ENCODE measurements at places on chromosomes 2 and 18.

- no peak for DNase-seq
Observed at GRCh38 chr2:39781697-39782096, 2.6 kb upstream of the THUMPD2 start.

- DNase-seq = no peak
Observed at GRCh38 chr2:141055531-141055930, 1075.3 kb downstream of the LRP1B start.

DNA sequence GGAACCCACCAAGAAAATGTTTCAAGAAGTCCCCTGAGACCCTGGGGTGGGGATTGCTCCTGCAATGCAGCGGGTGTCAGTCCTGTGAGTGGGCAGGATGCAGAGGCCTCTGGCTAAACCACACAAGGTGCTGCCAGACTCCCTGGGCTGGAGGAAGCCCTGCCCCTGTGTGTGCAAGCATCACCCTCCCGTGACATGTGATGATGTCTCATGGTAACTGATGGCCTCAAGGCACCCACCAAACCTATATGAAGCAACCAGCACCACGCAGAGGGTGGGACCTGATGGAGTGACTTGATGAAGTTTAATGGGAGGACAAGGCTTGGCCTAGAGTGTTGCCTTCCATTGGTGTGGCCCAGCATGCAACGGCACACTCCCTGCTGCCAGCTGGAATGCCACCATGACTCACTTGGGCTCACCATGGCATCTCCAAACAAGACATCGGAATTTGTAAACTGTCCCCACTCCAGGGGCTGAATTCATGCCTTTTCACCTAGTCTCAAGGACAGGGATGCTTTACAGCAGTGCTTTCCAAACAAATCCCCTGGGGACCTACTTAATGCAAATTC, 8.7 kb upstream of the SLC14A1 start:
- no peak for DNase-seq

DNA sequence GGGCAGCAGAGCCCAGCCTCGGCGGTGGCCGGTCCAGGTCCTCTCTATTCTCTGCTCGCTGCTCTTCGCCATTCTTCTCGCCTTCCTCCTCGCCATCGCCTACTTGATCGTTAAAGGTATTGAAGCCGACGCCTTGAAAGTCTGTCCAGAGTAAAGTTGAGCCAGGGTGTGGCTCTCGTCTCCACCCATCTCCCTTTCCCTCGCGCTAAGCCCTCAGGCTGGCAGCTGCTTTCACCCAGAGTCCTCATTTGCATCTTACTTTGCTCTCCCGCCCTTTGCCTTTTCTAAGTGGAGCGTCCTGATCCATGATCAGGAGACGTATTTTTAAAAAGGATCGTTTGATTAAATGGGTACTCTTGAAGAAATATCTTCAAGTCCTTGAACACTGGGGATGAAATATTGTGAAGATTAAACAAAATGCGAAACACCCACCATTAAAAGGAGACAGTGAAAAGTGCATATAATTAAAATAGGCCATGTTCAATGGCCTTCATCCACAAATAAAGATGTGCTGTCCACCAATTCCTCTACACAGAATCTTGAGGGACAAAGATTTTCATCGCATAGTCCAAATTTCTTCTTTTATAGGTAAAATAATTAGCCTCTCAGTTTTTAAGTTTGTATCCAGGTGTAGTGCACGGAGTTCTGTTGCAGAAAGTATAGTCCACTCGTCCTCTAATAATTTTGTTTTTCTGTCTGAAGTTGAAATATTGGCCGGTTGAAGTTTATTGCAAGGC, 657 bp downstream of the ARL6IP6 start:
- DNase-seq = no peak

DNA sequence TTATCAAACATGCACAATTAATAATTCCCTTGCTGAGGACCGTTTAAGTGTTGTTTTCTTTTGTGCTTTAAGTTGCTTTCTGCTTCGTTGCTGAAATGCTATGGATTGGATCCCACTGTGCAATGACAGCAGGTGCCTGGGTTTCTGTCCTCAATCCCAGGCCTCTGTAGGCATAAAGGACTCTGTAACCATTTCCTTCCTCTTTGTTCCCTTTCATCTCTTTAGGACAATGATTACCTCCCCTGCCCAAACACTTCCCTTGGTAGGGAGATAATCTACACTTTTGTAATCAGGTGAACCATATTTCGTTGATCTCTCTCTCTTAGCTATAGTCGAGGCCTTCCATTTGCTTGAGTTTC, 58.6 kb upstream of the LYPD6B start:
- no peak for DNase-seq

DNA sequence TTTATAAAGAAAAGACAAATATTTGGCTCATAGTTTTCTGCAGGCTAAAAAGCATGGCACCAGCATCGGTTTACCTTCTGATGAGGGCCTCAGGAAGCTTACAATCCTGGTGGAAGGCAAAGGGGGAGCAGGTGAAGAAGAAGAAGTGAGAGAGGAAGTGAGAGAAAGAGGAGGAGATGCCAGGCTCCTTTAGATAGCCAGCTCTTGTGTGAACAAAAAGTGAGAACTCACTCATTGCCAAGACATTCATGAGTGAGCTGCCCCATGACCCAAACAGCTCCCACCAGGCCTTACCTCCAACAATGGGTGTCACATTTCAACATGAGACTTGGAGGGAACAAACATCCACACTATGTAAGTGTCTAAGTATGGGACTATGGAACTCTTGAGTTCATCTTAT, 14.3 kb downstream of the CCDC150 start:
- no peak for DNase-seq

- no peak for DNase-seq
Observed at GRCh38 chr2:237471438-237472186, 15.4 kb upstream of the MLPH start.

DNA sequence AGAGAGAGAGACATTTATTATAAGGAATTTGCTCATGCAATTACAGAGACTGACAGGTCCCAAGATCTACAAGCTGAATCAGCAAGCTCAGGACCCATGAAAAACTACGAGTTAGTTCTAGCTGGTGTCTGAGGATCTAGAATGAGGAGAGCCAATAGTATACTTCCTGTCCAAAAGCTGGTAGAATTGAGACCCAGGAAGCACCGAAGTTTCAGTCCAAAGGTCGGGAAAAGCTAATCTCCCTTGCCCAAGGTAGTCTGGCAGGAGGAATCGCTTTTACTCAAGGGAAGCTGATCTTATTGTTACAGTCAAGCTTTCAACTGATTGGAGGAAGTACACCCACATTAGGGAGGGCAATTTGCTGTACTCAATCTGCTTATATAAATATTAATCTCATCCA, 389.6 kb downstream of the ADCYAP1 start:
- no peak for DNase-seq

DNA sequence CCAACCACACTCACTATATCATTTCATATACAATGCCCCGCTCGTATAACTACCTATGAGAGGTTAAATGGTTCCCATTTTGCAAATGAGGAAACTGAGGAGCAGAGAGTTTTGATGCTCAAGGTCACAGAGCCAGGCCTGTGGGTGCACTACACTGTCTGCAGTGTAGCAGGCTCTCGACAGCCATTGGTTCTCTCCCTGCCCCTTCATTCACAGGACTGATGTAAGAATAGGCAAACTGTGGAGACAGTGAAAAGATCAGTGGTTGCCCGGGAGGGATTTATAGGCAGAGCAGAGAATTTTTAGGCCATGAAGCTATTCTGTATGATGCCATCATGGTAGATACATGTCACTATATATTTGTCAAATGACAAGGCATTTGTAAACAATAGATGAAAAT, 39.0 kb upstream of the LBH start:
- no peak for DNase-seq

- no peak for DNase-seq
Observed at GRCh38 chr2:4533806-4534205, 830.4 kb downstream of the DCDC2C start.

GRCh38 chr2:189437926-189438325, 3.3 kb upstream of the WDR75 start:
- no peak for DNase-seq

DNA sequence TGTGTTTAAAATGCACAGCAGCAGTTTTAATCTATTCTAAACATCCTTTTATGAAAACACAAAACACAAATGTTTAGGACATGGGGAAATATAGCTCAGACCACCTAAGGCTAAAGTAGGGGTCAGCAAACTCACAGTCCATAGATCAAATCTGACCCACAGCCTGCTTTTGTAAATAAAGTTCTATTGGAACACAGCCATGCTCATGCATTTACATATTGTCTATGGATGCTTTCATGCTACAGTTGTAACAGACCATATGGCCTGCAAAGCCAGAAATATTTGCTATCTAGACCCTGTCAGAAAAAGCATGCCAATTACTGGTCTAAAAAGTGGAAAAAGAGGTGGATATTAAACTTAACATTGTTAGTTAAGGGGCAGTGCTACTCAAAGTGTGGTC, 1105.4 kb upstream of the KLHL29 start:
- peak; percentile 17 for DNase-seq

DNA sequence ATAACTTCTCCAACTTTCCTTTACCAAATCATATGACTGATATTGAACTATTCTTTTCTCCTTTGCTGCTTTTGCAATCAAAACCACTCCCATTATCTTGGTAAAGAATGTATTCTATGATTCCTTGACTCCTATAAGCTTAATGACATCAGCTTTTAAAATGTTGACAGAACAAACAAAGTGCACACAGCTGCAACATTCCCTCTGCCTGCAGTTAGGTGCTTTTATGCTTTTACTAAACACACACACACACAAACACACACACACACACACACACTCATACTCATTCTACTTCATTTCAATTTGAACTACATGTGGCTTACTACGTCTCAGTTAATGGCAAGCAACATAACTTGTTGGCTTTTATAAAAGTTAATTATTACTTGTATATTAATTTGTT, 946.6 kb downstream of the DPP10 start:
- DNase-seq = no peak

GRCh38 chr2:110780461-110780860, 48.1 kb downstream of the ACOXL start:
- DNase-seq = no peak

DNA sequence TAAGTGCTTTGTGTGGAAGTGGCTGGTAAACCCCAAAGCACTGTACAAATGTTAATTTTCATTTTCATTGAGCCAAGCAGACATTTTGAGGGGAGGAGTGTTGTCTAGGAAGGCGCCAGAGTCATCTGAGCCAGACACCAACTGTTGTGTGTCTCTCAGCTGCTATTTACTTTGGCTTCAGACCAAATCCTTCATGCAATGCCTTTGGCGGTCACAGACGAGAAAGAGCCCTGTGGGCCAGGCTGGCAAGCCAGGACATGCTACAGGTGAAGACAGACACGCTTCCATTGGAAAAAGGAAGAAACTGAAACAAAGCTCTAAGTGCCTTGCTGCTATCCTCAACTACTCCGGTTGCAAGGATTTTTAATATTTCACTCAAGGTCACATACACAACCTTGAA, 115.4 kb upstream of the CDC42EP3 start:
- no peak for DNase-seq

DNA sequence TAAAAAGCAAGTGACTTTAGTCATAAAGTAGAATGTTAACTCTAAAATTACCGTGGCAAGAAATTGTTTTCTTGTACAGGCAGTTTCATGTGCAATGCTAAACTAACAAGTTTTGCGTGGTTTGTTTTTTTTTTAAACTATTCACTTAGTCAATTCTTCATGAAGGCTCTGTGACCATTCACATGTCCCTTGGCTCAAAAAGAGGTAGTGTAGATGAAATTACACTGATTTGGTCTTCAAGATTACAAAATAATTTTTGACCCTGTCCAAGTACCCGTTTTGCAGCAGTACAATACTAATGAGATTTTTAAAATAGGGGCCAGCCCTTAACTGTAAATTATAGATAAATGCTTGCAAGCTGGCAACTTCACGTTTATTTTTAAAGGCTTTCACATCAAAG, 1.3 kb downstream of the TMEM131 start:
- DNase-seq = no peak

- peak; percentile 38 for DNase-seq
Observed at GRCh38 chr18:12658426-12659138, 675 bp upstream of the SPIRE1 start.

Data from renal pelvis (tissue), 12 donors.